ENCODE measurements at places on chromosomes 16 and 17. TPM values are rescaled to one million over a fixed set of nuclear protein-coding genes. Genes with fewer than 3 reads are reported as not detected.
A peak's percentile ranks its signal among the peaks of the same experiment; 100 is the strongest.

ANKRD40CL gene
- not detected for total RNA-seq

CDH1 gene
- 63.3 TPM for total RNA-seq

GAS7 gene
- 4.0 TPM for total RNA-seq

KIF18B gene
- 11.9 TPM for total RNA-seq

KPNA2 gene
- 61.1 TPM for total RNA-seq

TMC5 gene
- total RNA-seq, result 0.50 TPM

DNA sequence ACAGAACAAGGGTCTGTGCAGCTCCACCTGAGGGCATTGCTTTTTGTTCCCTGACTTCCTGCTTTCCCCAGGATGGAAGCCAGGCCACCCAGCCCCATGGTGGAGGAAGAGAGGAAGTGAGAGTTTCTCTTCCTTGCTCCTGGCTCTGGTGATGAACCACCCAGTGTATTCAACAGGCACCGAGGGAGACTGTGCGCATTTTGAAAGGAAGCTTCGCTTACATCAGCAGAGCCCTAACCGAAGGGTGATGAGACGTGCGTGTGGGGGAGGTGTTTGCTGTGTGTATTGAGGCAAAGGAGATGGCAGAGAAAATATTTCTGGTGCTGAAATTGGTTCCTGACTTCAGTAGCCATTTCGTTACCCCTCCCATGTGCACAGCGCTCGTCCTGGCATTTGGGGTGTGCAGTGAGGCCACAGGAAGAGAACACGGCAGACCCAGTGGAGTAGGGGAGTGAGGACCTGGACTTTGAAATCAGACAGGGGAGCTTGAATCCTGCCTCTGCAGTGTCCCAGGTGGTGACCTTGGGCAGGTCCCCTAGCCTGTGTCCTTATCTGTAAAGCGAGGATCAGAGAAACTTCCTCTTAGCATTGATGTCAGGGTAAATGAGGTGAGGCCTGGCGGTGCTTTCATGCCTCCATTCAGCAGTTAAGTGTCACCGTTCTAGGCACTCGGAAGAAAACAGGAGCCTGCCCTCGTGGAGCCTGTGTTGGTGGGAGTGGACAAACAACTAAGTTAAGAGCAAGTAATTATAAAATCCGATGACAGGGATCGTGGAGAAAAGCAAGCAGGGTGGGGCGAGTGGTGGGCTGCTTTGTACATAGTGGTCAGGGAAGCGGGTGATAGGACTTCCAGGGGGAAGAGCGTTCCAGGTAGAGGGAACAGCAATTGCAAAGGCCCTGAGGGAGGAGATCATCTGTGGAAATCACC is 7.4 kb downstream of the CMIP start:
- H3K4me3 ChIP-seq, result no peak overlapping the region
- H3K27me3 ChIP-seq, result no peaks in the 10 kb centered on the region
- peaks cover 94% of the 10 kb centered on the region for H3K4me1 ChIP-seq
- no peak for DNase-seq
- H3K27ac ChIP-seq, result peak overlapping the region; percentile 61
- H3K36me3 ChIP-seq, result no peaks in the 10 kb centered on the region

DNA sequence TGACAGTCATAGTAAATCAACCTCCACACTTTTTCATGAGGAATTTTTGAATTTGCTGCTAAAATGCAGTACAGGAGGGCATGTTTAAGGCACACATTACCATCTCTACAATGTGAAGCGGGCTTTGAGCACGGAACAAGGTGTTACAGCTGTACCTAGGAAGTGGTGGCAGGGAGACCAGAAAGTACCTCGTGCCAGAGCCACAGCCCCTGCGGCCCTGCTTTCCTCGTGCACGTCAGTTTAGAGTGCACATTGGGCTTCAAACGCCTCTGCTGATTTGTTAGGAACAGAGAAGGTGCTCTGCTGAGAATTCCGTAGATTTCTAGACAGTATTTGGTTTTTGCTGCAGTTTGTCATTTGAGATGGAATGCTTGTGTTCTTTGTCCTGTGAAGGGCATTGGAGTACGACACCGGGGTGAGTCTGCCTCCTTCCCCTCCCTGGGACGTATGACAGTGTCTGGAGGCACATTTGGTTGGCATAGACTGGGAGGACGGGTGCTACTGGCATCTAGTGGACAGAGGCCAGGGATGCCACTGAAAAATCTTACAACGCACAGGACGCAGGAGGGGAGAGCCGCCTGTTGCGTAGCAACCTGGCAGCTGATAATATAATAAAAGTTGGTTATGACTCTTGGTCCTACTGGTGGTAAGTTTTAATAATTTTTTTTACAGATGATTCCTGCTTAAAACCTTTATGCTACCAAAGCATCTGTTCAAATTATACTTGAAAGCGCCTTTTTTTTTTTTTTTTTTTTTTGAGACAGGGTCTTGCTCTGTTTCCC is 9.1 kb downstream of the FOXK2 start:
- peaks cover 57% of the 10 kb centered on the region for H3K4me1 ChIP-seq
- no peak for DNase-seq
- no peaks in the 10 kb centered on the region for H3K27me3 ChIP-seq
- H3K36me3 ChIP-seq, result no peaks in the 10 kb centered on the region

GRCh38 chr16:6517020-6517720 is 815.5 kb upstream of the RBFOX1 start:
- no peaks in the 10 kb centered on the region for H3K27me3 ChIP-seq
- no peak overlapping the region for H3K27ac ChIP-seq
- no peak for DNase-seq
- no peaks in the 10 kb centered on the region for H3K36me3 ChIP-seq
- no peaks in the 10 kb centered on the region for H3K4me1 ChIP-seq

GRCh38 chr17:1947743-1948516 is 77.2 kb downstream of the RTN4RL1 start:
- H3K27me3 ChIP-seq, result no peaks in the 10 kb centered on the region
- H3K4me1 ChIP-seq, result no peaks in the 10 kb centered on the region
- H3K36me3 ChIP-seq, result no peaks in the 10 kb centered on the region
- no peak overlapping the region for H3K4me3 ChIP-seq

Measured in liver (tissue), 10 donors.